ENCODE measurements at places on chromosomes 7 and 10.

DNA sequence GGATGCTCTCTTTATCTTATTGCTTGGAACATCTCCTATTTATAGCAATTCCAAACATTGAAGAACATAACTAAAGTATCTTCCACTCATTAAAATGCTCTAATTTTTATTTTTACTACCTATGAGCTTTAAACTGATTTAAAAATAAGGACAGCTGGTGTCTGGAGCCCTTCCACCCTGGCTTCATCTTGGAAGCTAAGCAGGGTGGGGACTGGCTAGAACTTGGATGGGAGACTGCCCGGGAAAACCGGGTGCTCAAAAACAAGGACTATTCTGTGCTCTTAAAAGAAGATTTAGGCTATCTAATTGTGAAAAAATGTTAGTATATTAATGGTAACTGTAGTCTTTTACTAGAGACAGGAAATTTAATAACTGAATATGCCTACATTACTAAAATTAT, 69.2 kb downstream of the ARMC3 start:
- no peak for DNase-seq

- DNase-seq = no peak
Measured at GRCh38 chr7:82789883-82790609, 346.5 kb upstream of the CACNA2D1 start.

GRCh38 chr10:3398825-3399646, 226.5 kb upstream of the PITRM1 start:
- DNase-seq = no peak

DNA sequence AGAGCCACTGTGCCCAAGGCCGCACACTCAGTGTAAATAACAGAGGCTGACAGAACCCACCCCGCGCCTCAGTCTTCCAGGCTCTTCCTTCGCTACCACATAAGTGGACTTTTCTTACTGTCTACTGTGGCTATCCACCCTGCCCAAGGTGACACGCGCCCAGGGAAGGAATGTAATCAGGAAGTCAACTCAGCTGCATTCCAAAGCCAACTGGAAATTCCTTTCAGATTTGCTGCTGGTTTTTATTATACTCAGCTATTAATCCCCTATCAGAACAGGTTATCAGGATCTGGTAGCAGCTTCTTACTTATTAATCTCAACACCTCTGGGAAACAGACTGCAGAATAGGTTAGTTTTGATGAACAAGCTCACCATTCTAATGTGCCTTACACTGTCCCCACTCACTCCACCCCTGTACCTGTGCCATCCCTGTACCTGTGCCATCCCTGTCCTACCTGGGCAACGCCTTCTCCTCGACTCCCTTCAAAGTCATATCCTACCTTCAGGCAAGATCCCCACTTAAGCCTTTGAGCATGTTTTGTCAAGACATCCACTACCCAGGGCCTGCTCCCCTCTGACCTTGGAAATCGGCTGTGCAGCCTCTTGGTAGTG, 90.7 kb downstream of the NHLRC2 start:
- no peak for DNase-seq

GRCh38 chr7:81833401-81833800, 63.6 kb upstream of the HGF start:
- no peak for DNase-seq

DNA sequence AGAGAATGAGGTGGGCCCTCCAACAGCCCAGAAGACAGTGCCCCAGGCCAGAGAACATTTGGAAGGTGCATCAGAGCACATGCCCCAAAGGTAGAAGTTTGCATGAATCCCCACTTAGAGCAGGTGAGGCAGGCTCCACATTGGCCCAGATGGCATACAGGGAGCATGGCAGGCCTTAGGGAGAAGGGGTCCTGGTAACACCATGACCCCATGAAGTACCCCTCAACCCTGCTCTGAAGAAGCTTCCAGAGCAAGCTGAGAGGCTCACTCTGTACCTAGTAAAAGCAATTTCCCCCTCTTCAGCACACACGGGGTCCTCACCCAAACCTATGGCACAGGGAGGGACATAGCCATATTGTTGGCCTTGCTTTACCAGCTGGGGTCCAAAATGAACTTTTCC, 162.6 kb downstream of the BUB3 start:
- DNase-seq = no peak

DNA sequence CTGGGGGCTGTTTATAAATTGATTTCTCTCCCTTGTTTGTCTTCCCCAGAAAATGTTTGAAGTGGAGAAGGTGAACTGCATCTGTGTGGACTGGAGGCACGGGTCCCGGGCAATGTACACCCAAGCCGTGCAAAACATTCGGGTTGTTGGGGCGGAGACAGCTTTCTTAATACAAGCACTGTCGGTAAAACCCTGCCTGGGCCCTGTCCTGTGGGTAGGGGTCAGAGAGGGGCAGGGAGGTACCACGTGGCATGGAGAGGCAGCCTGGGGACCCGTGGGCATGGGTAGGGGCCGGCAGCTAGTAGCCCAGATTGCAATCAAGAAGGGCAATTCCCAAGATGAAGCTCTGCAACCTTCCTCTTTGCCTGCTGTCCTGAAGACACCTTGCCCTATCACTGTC, 6.1 kb downstream of the PNLIPRP2 start:
- no peak for DNase-seq

DNA sequence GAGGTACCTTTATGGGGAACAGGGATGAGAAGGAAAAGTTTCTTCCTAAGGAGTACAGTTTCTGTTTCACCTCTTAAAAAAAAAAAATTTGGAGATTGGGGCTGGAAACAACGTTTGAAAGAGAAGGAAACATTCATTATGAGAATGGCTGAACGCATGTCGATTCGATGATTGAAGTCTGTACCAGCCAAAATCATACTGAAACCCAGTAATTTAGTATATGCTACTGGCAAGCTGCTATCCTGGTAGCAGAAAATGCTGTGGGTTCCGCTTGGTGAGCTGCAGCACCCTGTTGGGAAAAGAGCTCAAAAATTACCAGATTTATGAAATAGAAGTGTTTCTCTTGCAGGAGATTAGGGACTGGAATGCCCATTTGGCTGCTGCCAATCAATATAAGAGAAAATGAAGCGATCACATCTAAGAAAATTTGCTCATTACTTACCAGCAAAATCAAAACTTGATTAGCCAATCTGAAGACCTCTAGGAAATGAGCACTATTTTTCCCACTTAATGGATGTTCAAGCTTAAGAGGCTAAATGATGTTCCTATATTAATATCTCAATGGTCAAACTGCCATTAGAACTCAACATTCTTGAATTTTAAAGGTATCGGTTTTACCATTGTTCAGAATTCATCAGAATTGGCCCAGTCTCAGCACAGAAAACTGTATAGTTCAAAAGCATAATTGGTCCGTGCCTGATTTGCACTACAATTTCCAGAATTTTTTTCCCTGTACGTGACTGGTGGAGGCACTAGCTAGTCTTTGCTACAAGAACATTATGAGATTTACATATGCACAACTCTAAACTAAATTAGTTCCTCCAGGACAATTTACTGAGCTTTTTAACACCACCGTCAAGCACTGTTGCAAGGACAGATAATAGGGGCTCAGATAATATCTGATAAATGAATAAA, 1.2 kb upstream of the ITGB1 start:
- DNase-seq = no peak

GRCh38 chr7:110264288-110264687, 826.6 kb upstream of the LRRN3 start:
- DNase-seq = no peak

DNA sequence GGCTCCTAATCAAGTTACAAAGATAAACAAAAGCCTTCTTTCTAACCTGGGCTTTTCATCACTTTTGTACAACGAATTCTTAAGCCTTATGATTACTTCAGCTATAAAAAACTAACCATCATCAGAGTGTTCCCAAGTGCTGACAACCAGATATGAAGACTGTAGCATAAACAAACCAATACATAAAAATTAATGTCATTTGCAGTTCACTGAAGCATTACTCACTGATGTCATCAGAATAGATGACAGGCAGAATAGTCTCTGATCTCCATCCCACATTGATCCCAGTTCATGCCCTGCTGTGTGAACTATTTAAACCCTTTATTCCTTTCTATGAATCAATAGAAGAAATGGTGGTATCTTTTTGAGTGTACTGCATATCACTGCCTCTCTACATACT, 84.4 kb downstream of the DNAJC1 start:
- no peak for DNase-seq

DNA sequence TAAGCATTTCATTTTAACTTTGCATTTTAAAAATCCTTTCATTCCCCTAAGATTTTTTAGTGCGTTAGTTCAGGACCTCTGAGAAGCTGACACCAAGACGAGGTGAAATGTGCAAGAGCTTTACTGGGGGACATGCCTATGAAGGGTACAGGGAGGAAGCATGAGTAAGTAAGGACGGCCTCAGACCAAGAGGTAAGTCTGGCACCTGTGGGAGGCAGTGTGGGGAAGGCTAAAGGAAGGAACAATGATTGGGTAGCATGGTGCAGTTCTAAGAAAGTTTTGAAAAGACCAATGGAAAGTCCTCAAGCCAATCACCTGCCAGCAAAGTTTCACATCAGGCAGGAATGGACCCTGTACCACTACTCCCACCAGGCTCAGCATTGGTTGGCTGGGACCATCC, 369.2 kb downstream of the GFRA1 start:
- DNase-seq = no peak

DNA sequence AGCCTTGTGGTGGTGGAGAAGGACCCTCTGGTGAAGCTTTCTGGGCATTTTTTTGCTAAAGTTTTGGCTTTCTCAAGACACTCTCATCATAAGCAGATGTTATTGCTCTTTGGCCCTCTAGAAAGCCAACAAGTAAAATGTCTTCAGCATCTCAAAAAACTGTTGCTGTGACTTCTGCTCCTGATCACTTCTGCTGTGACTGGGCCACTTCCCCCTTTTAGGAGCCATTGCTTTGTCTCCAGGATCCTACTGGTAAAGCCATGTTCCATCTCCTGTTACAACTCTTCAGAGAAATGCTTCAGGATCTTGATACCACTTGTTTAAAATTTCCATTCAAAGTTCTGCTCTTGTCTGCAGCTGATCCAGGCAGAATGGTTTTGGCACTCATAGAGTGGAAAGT, 10.9 kb downstream of the PARP12 start:
- DNase-seq = no peak

GRCh38 chr10:62178568-62178967, 90.1 kb downstream of the RTKN2 start:
- DNase-seq = no peak

DNA sequence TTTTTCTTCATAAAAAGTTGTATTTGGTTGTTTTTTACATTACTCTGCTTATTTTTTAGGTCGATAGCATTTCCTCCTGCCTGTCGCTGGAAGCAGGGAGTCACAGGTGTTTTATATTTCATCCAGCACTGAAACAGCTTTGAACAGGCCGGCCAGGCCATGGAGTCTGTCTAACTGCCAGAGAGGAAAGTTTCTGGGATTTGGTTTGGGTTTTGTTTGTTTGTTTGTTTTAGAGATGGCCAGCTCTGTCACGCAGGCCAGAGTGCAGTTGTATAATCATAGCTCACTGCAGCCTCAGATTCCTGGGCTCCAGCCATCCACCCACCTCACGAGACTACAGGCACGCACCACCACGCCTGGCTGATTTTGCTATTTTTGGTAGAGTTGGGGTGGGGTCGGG, 23.4 kb downstream of the PROSER2 start:
- no peak for DNase-seq

DNA sequence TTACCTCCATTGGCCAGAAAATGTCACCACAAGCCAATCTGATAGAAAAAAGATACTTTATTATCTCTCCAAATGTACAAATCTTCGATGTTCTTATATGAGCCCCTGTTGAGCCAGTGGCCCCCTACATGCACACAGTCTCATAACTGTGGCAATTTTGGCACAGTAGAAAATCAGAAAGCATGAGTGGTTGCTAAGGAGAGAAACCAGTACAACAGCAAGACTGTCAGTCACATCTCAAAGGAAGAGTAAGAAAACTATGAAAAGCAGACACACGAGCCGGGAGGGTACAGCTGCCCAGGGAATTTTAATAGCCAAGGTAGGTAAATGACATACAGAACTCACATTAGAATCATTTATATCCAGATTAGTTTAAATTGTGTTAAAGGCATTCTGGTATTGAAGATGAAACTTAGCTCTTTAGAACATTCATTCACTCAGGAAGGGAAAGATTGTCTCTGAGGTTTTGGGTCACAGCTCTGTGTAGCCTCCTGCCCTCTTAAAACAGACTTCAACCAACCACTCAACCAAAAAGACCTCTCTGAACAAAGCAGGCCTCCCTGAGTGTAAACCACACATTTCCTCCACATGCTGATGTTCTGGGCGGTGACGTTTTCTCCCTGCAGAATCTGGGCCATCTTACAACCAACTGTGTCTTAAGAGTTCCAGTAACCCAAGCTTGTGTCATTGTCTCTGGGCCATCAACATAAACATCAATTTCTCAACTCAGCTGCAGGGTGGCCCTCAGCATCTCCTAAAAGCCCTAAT, 80.8 kb upstream of the ADAM12 start:
- no peak for DNase-seq

DNA sequence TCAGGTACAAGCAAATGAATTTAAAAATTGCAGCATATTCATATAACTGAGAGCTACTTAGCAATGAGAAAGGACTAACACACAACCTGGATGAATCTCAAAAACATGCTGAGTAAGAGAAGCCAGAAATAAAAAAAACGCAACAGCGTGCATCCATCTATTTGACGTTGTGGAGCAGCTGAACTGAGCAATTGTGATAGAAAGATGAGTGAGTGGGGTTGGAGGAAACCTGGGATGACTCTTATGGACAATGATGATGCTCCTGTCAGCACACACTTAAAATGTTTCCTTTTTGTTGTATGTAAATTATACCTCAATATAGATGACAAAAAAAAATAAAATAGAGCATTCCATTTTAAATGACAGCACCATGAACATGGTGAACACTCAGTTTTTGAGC, 36.0 kb upstream of the AKR1E2 start:
- no peak for DNase-seq

Measured in stimulated activated CD4-positive, alpha-beta T cell treated with anti-CD3 and anti-CD28 coated beads, Interleukin-2, amount 100 ng/mL, for 4 hours (primary cell).